ENCODE measurements at places on chromosomes 16 and 17.
A peak's percentile ranks its signal among the peaks of the same experiment; 100 is the strongest.

- no peak for DNase-seq
These were observed 25.9 kb upstream of the TNFRSF13B start for GRCh38 chr17:16997514-16998429.

GRCh38 chr17:82108038-82108437, 10.0 kb upstream of the FASN start:
- no peak for DNase-seq

- no peak for DNase-seq
These were observed 2.1 kb upstream of the CD2BP2 start for GRCh38 chr16:30357085-30357714.

DNA sequence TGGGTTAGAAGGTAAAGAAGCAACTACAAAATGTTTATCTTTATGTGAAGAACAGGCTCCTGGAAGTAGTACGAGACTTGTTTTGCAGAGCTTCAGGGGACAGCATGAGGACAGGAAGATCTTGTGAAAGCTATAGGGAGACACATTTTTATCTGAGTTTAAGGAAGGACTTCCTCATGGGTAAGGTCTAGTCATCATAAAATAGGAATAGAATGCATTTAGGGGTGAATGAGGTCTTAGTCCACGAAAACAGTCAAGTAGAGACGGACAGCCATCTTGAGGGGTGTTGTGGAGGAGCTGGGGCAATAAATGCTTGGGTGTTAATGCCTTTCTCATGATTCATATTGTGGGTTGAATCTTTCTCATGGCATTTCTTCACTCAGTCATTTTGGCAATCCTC, 24.3 kb downstream of the KCNJ16 start:
- no peak for DNase-seq

DNA sequence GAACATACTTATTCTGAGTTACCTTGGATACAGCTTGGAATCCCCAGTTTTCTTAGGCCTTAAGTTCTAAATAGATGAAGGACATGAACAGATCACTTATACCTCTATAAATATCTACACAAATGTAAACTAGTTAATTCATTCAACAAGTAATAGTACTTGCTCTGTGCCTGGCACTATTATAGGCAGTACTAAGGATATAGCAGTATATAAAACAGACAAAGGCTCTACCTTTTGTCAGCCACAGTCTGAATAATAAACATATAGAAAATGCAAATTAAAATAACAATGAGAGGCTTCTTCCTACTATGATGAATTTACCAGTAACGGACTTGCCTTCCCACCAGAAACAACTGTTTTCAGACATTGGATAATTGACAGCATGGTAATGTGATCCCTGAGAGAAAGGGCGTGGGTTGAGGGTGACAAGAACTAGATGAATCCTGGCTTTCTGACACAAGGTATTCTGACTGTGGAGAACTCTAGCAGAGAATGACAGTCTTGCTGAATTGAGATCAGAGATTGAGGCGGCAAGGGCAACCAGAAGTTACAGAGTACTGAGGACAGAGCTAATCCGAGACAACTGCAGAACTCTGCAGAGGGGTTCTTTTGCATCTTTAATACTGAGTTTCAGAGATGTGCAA, 170.5 kb downstream of the TANC2 start:
- DNase-seq, result no peak

DNA sequence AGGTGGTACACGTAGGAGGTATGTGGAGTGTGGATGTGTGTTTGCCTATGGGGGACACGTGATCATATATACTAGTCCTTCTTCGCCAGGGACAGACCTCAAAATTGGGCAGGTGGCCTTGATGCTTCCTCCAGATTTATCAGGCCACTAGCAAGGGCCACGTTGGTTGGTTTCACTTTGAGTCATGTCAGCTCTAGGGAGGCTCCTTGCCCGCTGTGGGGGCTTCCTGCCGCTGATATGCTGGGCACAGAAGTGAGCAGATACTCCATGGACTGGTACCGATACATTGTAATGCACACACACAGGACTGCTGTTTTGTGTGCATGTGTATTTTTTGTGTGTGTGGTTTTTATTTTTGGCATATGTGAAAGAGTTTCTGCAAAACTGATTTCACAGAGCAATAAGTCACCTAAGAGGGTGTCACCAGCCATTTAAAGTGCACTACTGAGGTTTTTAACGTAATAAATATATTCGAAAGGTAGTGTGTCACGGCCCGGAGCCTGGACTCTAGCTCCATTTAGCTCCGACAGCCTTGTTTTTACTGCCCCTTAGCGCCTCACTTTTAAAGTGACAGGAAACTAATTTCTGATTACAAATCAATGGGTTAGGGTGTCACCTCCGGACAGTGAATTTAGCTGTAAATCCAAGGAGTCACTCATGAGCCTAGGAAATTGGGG, 605.5 kb upstream of the SALL1 start:
- DNase-seq, result no peak

- DNase-seq, result no peak
These were observed 26.3 kb downstream of the METTL22 start for GRCh38 chr16:8647721-8648318.

DNA sequence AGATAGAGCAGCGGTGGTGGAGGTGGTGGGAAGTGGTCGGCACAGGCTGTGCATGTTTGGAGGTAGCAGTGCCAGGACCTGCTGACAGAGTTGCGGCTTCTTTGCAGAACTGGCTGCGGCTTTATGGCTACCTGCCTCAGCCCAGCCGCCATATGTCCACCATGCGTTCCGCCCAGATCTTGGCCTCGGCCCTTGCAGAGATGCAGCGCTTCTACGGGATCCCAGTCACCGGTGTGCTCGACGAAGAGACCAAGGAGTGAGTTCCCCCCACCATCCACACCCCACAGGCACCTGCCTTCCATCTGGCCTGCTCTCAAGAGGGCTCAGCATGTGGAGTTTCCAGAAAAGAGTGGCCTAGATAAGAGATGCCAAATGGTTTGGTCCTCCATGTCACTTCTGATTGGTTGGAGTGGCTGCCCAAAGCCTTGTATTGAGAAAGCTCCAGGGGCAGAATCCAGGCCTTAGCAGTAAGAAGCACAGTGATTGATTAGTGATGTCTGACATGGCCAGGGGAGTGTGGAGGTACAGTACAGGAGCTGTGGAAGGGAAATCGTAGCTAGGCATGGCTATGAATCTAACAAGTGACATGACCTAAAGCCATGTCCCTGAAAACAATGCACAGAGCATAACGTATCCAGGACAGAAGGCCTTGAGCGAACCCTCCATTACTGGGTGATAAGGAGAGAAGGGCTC, 12.0 kb downstream of the MMP15 start:
- DNase-seq, result no peak

- no peak for DNase-seq
These were observed 16.4 kb downstream of the KRT23 start for GRCh38 chr17:40921026-40921425.

DNA sequence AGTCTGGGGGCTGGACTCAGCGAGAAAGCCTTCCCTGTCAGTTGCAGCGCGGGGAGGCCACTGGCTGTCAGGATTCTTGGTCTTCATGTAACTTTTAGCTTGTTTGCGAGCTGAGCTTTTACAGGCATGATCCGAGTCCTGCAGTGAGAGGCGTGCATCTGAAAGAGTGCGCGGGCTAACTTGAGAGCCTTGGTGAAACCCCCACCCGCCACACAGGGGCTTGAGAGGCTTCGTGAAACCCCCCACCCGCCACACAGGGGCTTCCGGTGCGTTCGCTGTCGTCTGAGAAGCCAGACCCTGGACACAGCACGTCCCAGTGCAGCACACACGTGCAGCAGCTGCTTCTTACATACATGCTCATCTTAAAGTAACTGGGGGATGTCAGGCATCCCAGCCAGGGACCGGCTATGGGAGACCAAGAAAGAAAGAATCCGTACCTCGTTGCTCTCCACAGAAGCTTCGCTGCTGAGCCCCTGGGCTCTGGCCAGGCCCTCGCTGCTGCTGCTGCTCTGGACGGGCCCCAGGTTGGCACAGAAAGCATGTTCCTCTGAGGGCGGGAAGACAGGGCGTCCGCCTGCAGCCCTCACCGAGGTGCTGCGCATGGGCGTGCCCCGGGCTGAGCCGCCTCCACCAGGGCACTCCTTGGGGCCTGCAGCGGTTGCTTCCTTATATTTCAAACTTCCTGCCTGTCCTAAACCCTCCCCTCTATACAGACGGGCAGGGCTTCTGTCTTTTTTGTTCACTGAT, 7.8 kb downstream of the NUDT16L1 start:
- no peak for DNase-seq

DNA sequence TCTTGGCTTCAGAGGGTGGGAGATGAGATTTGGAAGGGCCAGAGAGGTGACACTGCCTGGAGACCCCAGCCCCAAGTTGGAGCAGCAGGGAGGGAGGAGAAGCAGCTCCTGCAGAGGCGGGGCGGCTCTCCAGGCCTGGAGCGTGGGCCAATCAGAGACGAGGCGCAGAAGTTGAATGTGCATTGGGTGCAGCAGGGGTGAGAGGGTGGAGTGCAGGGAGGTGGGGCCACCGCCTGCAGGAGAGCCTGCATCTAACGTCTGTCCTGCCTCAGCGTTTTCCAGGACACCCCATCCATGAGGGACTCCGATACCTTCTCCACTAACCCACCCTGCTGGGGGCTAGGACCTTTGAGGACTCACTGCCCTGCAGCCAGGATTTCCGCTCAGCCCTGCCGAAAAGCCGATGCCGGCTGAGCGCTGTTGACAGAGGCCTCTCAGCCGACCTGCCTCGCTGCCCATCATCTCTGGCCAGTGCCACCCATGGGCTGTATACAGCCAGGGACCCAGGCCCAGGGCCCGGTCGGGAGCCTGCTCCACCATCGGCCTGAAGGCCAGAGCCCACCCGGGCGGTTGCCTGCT, 146.2 kb downstream of the ENGASE start:
- no peak for DNase-seq

- DNase-seq, result no peak
These were observed 10.6 kb downstream of the RBFOX1 start for GRCh38 chr16:7343243-7343642.

DNA sequence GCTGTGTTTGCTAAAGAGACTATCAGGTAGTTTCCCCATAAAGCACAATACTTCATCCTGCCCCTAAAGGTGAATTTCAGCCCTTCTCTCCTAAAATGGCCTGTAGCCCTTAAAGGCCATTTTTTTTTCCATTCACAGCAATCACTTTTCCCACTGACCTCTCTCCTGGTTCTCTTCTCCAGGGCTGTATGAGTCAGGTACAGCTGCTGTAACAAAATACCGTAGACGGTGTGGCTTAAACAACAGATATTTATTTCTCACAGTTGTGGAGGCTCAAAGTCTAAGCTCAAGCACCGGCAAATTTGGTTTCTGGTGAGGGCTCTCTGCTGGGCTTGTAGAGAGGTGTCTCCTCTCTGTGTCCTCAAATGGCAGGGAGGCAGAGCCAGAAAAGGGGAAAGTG, 44.7 kb downstream of the ZNF18 start:
- DNase-seq, result no peak

DNA sequence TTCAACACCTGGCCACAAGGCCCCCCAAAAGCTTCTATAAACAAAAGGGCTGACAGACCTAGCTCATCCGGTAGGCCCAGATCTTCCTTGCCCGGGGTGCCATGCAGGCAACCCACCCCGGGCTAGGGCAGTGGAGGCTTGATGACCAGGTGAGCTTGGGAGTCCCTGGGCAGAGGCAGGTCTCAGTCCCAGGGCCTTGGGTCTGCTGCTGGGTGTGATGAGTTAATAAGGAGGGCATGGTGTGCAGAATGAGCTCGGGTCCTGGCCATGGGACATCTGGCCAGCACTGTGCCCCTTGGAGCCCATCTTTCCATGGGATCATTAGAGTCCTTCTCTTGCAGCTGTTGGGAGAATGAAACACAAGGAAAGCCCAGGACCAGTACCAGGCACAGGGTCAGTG, 20.2 kb upstream of the MPRIP start:
- no peak for DNase-seq

DNA sequence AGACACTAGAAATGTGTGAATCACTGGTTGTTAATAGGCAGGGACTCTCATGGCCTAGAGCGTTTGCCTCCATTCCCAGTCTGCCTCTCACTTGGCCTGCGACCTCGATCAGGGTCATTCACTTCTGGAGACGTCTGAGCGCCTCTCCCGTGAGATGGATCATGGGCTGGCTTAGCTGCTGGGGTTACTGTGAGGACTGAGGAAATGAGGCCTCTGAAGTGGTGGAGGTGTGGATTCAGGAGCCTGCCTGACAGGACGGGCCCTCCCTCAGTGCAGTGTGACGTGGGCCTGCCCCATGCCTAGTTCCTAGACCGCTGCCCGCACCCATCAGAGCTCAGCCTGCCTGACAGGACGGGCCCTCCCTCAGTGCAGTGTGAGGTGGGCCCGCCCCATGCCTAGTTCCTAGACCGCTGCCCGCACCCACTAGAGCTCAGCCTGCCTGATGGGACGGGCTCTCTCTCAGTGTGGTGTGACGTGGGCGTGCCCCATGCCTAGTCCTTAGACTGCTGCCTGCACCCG, 61.9 kb downstream of the BANP start:
- no peak for DNase-seq

DNA sequence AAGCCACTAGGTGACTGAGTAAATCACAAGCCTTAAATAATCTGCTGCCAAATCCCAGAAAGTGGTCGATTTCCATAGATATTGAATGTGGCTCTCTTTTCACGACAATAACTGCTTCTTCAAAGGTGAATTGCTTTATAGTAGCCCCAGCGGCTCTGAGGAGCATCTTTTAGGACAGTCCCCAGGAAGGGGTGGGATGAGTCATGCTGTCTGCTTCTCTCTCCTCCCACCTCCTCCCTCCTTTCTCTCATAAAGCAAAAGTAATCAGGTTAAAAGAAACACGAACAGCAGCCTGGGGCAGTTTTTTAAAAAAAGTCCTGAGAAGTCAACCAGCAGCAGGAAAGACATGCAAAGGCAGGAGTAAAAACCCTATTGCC, 1.8 kb downstream of the KIAA0513 start:
- peak; percentile 77 for DNase-seq

DNA sequence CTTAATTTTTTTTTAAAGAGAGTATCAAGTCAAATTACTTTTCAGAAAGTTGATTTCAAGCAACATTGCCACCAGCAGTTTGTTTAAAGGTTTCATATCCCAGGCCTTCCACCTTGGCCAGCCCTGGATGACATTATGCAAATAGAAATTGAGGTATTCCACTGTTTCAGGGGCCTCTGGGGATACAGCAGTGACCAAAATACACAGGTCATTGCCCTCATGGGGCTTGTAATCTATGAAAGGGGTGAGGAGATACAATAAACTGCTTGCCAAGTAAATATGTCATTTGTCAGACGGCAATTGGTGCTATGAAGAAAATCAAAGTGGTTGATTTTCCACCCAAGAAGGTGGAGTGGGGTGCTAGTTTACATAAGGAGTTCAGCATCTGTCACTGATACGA, 37.8 kb upstream of the TMC5 start:
- DNase-seq, result no peak

DNA sequence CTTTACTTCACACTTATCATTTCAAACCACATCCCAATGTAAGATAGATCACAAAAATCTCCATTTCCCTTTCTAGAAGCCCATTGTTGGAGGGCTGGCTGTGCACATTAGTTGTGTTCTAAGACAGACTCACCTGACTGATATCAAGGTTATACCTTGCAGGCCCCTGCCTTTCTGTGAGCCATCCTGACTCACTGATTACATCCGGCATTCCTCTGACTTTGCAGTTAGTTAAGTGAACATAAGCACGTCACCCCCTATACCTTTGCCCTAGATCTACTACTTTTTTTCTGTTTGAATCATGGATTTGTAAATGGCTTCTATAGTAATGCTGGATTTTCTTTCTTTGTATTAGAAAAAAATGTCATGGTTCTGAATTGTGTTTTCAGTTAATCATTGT, 78.3 kb downstream of the TANGO6 start:
- no peak for DNase-seq

- DNase-seq, result no peak
These were observed 217.8 kb upstream of the IRX3 start for GRCh38 chr16:54504372-54504771.

- DNase-seq, result no peak
These were observed 15.8 kb downstream of the CACNG5 start for GRCh38 chr17:66850692-66851091.
